CD4-positive, alpha-beta T cell treated with Interleukin-21 for 1 hour (primary cell): ENCODE measurements at places on chromosomes 2 and 18.
A peak's percentile ranks its signal among the peaks of the same experiment; 100 is the strongest.

- DNase-seq = no peak
Measured at GRCh38 chr2:45684756-45685155, 33.3 kb downstream of the PRKCE start.

- peak; percentile 81 for DNase-seq
Measured at GRCh38 chr2:64989126-64989981, at the start of gene SLC1A4. Gene SLC1A4 (plus strand): TSS chr2:64989399. CDS start chr2:64989644, 245 bp downstream.

DNA sequence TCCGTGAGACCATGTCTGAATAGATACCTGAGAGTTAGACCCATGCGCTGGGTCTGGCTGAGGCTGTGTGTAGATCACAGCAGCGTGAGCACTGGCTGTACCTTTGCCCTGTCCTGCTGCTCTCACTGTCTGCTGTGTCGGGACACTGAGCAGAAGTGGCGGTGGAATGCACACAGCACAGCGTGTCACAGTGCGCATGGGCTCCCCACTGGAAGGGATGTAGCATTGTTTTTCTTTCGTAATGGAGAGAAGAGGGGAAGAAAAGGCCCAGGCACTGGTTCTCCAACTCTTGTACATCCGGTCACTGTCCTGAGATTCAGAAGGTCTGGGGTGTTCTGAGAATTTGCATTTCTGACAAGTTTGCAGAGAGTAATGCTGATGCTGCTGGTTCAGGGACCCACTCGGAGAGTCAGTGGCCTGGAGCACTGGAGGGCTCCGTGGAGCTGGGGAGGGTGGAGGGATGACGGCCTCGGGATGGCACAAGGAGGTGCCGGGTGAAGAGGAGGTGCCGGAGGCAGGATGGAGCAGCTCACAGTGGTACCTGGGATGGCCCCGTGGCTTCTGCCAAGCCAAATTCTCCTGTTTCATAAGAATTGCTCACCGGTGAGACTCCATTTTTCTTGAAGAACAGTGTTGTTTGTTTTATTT is 252.8 kb downstream of the LDLRAD4 start:
- no peak for DNase-seq

DNA sequence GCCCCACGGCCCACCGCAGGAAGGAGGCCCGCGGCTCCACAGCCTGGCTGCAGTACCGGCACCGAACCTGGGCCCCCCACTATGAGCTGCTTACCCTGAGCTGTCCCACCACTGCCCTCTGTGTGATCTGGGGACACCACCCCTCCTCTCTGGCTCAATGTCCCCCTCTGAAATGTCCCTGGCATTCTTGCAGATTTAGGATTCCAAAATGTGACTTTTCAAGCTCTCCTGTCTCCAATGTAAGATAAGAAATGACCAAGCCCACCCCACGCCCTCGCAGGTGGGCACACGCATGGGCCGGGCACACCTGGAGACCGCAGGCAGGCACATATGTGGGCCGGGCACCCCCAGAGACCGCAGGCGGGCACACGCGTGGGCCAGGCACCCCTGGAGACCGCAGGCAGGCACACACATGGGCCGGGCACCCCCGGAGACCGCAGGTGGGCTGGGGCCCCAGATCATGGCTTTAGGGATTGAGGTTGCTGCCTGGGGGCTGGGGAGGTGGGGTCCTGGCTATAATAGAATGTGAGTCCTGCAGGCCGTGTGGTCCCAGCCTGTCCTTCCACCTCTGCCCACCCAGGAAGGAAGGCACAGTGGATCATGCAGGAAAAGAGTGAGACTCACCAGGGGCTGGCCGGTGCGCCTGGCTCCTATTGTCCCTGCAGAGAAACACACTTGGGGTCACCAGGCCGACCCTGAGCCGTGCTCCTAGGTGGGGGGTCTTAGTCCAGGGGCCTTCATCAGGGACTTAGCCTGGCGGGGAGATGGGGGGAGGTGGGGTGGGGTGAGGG is 7.2 kb downstream of the PDCD1 start:
- DNase-seq = no peak

- DNase-seq = no peak
Measured at GRCh38 chr2:100073110-100073509, 69.3 kb downstream of the AFF3 start.

DNA sequence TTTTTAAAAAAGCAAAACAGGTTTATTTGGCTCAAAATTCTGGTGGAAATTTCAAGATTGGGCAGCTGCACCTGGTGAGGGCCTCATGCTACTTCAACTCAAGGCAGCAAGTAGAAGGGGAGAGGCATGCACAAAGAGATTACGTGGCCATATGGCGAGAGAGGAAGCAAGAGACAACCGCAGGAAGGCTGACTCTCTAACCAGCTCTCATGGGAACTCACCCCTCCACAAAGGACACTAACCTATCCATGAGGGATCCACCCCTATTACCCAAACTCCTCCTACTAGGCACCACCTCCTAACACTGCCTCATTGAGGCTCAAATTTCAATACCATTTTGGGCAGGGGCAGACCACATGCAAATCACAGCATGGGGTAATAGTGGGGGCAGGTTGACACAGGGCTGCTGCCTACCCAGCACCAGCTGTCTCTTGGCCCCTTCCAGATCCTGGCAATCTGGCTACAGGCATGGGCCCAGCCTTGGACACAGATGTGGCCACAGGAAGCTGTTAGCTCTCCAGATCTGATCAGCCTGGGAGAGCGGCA is 2.0 kb upstream of the CAPN10 start:
- no peak for DNase-seq

- no peak for DNase-seq
Measured at GRCh38 chr2:31269087-31269486, 35.1 kb downstream of the EHD3 start.

- DNase-seq = no peak
Measured at GRCh38 chr2:42513252-42513918, 19.6 kb upstream of the KCNG3 start.

GRCh38 chr18:23743733-23744333 is 54.6 kb downstream of the LAMA3 start:
- no peak for DNase-seq

DNA sequence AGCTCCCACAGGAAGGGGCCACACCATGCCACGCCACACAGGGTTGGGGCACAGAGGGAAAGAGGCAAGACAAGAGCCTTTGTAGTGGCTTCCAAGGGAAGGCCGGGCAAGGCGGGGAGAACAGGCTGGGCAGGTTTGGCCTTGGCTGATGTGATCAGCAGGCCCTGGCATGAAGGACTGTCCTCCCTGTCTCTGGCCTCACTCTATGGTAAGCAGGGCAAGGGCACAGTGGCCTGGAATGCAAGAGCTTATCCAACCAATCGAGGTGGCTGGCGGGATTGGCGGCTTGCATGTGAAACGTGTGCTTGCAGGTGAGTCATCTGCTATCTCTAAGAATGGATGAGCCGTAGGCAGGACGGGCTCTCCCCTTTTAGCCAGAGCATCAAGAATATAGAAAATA is 6.4 kb upstream of the ATP9B start:
- no peak for DNase-seq

GRCh38 chr2:166181813-166182154 is 54.0 kb upstream of the SCN1A start:
- no peak for DNase-seq

- DNase-seq = no peak
Measured at GRCh38 chr2:199395311-199395710, 62.4 kb downstream of the SATB2 start.

DNA sequence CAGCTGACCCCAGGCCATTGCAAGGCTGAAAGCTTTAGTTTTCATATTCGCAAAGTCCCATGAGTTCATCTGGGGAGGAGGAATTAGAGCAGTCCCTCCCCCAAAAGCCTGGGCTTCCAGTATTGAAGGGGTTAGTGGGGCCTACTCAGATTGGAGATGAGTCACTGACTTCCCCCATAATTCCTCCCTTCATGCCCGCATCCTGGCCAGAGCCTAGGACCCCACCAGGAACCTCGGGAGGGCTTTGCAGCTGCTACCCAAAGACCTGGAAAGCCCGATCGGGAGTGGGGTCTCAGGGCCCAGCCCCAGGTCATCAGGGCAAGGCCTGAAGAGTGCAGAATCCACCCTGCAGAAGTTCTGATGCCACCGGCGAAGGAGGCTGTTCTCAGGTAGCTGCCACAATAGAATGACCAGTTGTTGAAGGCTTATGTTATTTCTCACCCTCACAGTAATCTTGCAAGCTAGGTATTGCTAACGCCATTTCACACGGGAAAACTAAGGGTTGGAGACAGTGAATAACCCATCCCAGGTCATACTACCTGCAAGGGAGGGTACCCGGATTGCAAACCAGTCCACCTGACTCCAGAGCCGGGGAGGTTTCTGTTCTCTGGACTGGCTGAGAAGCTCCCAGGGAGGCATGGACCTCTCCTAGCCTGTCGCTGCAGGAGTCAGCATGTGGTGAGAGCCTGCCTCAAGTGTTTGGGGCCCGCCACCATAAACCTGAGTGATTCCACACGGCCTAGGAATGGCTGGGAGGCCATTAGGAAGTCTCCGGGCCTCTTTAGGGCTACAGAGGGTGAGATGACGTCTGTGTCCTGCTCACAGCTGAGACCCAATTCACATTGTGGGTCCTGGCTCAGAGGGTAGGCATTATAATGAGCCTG is 5.8 kb upstream of the ARID5A start:
- no peak for DNase-seq

DNA sequence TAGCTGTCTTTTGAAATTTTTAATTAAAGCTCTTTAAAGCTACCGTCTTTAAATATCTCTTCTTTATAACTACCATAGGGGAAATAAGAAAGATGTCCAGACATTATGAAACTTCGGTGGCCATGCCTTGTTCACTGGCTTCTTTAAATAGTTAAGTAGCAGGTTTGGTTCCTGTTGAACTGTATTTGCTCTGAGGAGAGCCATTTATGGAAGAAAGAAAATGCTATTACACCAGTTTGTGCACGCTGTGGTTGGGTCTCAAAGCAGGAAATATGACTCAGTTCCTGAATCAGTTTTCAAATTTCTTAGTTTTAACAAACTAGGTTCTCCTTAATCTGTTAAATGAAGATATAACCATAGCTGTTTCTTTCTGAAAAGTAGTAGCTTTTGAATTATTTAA is 12.2 kb downstream of the ARPC2 start:
- peak; percentile 69 for DNase-seq

DNA sequence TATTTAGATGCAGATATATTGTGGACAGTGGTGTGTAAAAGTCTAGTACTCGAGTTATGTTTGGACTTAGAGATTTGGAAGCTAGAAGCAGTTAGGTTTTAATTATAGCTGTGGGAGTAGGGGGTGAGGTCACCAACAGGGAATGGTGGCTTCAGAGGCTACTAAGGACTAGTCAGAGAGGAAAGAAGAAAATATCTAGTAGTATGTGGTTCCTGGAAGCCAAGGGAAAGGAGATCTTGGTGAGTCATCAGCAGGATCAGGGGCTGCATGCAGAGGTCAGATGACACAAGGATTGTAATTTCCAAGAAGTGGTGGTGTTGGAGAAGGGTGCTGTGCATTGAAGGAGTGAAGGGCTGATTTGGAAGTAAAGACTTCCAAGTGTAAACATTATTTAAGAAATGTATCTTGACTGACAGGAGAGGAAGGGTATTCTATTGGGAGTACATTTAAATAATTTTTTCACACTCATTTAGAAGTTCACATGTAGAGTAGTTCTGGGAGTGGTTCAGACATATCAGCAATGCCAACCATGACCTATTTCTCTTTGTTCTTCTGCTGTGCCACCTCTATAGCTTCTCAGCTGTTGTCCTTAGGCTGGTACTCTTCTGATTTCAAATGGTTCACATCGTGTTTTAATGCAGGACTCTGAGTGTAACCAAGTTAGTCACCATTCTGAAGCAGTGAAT is 59.1 kb downstream of the ACSL3 start:
- DNase-seq = no peak

GRCh38 chr2:225002039-225002655 is 40.1 kb downstream of the DOCK10 start:
- DNase-seq = peak; percentile 77

GRCh38 chr2:152543717-152544116 is 173.5 kb downstream of the PRPF40A start:
- DNase-seq = no peak

GRCh38 chr2:157925071-157925470 is 48.9 kb upstream of the ACVR1 start:
- no peak for DNase-seq

DNA sequence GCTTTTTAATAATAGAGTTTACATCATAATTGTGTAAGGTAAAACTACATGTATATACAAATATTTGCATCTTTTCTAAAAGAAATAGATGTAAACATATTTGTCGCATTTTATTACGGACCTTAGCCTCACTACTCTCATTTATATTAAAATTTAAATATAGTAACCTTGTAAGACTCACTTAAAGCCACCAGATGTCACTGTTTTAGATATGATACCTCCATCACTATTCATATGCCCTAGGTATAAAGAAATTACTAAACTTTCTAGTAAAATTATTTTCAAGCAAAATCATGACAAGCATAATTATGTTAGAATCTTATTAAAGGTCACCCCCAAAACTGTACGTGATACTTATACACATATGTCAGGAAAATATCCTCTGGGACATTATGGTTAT is 674.3 kb upstream of the REG3G start:
- DNase-seq = no peak

DNA sequence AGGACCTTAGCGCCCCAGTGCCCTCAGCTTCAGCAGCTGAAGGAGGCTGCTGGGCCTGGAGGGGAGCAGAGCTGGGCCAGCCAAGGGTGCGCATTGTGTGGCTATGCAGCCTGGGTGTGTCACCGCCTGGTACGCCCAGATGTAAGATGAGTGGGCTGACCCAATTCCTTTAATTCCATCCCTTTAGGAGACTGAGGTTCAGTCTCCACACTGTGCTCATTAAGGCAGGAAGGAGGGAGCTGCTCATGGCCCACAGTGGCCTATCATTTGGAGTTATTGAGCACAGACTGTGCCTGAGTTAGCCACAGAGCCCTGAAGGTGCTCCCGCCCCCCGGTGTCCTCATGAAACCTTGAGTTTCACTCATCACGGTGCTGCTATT is 194.1 kb upstream of the GLI2 start:
- DNase-seq = no peak

DNA sequence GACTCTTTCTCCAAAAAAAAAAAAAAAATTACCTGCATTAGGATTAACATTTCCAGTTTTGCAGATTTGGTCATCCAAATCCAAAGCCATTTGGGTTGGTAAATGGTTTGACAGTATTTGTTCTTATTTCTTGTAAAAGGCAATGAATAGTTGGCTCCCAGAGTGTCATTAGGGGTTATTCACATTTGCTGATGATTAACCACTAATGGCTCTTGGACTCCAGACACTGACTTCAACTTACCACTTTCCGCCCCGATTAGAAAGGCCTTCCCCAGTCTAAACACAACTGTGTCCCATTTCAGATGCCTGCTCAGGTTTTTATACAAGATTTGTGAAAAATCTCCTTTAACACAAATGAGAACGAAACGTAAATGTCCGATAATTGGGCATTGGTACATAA is 9.6 kb upstream of the TGIF1 start:
- DNase-seq = no peak
